ENCODE measurements at places on chromosomes 11 and 22.

- peak; percentile 78 for DNase-seq
Observed at GRCh38 chr11:73376160-73376802, at the start of gene RELT. RELT (plus strand) TSS chr11:73376399; CDS start chr11:73389137, 12,738 bp downstream.

DNA sequence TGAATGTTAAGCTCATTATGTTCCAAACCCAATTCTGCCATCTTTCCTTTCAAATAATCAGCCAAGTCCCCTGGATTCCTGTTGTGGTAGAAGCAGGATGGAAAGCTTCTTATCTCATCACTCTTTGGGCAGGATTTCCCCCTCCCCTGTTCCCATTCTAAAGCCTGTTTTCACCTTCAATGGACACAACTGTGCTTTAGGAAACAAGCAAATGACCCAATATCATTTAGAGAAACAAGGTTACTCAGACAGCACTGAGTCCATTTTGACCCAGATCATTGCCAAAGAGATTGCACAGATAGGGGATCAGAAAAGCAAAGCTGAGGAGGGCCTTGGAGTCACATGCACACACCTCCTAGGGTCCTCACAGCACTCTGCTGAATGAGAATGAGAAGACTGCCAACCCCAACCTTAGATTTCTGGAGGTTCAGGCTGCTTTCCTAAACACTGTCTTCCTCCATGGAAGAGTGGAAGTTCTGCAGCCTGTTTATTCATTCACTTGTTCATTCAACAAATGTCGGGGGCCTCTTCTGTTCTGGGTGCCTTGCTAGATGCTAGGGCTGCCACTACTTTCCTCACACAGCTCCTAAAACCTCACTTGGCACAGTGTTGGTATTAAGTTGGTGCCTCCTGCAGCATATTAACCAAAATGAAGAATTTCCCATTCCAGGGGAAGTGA is 95.3 kb downstream of the ME3 start:
- no peak for DNase-seq

DNA sequence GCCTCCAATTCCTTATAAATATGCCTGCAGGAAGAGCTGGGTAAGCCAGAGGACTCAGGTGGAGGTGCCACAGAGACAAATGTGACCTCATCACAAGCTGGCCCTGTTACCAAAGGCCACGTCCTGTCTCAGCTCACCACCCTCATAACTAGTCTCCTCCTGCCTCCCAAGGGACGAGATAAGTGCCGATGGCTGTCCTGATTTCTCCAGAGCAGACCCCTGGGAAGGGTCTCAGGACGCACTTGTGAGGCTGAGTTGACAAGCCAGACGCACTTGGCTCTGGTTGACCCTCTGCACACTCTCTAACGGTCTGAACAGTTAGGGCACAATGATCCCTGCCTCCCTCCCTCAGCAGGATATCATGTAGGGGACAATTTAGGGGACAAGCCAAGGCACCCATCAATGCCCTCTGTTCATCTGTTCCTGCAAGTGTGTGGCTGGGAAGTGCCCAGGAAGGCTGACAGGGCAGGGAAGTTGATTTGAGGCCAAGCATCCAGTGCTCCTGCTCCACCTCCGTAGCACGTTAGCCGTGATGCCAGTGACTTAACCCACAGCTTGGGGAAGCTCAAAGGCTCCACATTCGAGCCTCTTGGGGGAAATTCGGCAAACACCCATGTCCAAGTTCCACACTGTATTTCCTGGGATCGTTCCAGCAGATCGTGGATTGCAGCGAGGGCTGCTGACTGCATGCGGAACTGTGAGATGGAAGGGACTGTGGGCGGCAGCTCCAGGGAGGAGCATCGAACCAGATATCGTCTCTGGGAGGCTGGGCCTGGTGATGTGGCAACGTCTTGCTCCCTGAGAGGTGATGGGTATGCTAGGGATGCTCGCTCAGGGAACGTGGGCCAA is 2.8 kb downstream of the SMIM38 start:
- no peak for DNase-seq

DNA sequence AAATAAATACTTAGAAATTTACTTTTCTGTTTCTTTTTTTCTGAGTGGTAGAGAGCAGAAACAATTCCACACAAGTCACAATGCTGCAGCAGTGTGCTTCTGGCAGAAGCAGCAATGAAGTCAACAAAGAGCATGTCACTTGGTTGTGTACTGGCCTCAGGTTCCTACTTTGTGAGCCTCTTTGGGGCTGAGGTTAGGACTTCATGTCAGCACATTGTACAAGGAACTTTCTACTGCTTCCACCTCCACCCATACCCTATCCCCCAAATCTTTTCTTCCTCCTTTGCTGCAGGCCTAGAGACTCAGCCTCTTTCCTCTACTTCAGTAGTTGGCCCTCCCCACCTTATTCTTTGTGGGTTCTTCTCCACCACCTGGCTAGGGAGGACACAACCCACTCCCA is 252.7 kb upstream of the PITPNB start:
- no peak for DNase-seq

DNA sequence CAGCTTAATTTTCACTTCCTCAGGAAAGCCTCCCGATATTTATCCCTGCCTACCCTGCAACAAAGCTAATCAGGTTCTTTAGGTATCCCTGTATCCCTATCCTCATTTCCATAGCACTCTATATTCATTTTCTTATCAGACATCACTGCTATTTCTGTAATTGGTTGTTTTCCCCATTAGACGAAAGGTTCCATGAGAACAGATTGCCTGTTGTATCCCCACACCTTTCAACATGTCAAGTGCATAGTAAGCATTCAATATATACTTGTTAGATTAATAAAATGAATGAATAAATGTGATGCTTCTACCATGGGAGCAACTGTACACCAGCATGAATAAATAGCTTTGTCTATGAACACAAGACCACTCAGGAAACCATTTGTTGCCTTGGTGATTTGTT is 499.8 kb downstream of the DLG2 start:
- no peak for DNase-seq

Data from prostate gland (tissue), 2 donors.